ENCODE measurements at places on chromosomes 1 and 21. TPM values are rescaled to one million over a fixed set of nuclear protein-coding genes. Genes with fewer than 3 reads are reported as not detected.

DNA sequence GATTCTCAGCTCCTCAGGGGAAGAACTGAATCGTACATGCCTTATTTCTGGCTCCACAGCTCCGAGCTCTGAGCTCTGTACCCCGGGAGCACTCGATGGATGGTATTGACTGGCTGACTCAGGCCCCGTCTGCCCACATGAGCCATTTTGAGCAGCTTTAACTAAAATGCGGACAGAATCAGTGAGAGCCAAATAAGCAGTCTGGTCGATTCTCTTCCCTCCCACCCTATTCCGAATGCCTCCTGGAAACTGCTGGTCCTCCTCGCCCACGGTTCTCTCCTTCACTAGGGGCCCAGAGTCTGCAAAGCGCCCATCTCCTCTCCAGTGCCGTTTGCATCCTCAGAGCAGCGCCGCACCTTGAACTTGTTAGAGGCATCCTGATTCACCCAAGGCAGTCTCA is 125.9 kb upstream of the IRF2BP2 start:
- no peak for DNase-seq

DNA sequence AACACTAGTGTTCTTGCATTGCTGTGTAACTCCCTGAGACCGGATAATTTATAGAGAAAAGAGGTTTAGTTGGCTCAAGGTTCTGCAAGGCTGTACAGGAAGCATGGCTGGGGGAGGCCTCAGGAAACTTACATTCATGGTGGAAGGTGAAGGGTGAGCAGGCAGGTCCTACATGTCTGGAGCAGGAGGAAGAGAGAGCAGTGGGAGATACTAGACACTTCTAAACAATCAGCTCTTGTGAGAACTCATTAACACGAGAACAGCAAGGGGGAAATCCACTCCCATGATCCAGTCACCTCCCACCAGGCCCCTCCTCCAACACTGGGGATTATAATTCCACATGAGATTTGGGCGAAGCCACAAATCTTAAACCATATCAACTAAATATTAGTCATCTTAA is 30.1 kb downstream of the RNF2 start:
- no peak for DNase-seq

DNA sequence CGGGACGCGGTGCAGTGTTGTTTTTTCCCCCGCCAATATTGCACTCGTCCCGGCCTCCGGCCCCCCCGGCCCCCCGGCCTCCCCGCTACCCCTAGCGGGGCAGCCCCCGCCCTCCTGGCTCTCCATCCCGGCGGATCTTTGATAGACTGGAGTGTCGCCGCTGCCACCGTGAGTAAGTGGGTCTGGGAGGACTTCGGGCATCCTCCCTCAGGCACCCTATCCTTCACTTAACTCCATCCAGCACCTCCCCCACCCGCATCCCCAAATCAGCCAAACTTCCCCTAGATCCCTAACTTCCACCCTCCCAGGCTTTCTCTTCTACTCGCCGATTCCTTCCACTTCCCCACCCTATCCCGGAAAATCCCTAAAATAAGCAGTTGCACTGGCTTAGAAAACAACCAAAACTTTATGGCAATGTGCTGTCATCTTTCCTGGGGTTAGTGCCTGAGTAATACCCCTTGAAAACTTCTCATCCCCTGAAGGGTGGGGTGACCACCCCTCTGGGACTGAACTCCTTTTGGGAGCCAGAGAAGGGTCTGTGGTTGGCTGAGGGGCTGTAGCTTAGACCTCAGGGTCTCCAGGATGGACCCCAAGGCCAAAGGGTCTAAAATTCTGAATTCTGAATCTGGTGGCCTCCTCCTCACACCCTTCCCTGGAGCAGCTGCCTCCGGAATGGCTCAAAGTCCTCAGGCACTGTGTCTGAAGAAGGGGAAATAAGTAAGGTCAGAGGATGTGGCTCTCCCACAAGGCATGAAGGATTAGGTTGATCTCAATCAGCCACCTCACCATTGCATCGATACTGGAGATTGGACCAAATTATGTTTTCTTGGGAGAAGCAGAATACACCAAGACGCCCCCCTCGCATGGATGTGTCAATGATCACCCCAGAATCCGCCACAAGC is 12.2 kb downstream of the THBS3 start:
- no peak for DNase-seq

KLF17 gene
- not detected for total RNA-seq

All from pulmonary artery endothelial cell (primary cell).